ENCODE measurements at places on chromosomes 5 and 9.

- DNase-seq = no peak
These were observed 47.6 kb upstream of the SHOC1 start for GRCh38 chr9:111842313-111842712.

- DNase-seq = no peak
These were observed 60.8 kb downstream of the SH3TC2 start for GRCh38 chr5:149002053-149002452.

DNA sequence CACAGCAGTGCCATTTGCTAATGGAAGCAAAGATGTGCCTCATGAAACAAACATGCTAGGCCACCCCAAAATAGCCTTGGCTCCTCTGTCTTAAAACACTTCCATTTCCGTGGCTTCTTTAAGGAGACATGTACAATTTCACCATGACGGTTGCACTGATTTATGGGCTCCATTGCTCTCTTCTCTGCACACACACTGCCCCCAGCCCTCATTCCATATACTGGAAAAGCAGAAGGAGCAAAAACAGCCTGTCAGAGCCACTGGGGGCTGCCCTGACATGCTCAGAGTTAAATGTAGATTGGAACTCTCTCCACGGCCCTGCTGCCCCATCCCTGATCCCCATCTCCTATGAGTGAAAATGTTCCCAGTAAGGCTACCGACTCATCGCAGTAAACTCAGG is 114.8 kb downstream of the ROR2 start:
- DNase-seq = no peak

GRCh38 chr5:176161431-176161830 is 76.8 kb upstream of the SIMC1 start:
- DNase-seq = no peak

GRCh38 chr5:84445049-84445685 is 60.5 kb upstream of the EDIL3 start:
- DNase-seq = no peak

All from NCI-H446 (cell line).